Glutamatergic neuron (in vitro differentiated cells): ENCODE measurements at places on chromosomes 13 and 19. TPM values are rescaled to one million over a fixed set of nuclear protein-coding genes. Genes with fewer than 3 reads are reported as not detected.

Gene BEST2
- total RNA-seq, result not detected

Gene SULT2B1
- total RNA-seq, result not detected

Gene UGGT2
- total RNA-seq, result 34.6 TPM

Gene COL4A2
- total RNA-seq, result 60.9 TPM

- no peak for DNase-seq
Observed at GRCh38 chr13:90448466-90449037, 898.9 kb upstream of the MIR17HG start.

GRCh38 chr19:51094696-51095279 is 12.1 kb upstream of the KLK14 start:
- peak; percentile 81 for DNase-seq

DNA sequence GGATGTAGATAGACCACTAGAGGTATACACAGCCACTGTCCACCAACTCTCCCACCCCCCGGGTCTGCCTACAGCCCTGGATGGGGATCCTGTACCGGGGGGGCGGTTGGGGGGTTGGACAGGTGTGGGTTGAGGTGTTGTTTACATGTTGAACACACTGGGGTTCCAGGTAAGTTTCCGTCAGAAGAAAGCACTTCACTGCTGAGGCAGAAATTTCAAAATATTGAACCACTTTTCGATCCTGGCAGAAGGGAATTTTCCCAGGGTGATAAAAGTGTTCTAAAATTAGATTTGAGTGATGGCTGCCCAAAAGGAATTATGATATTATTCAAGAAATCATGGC is 6.6 kb upstream of the CEACAM16 start:
- DNase-seq, result no peak
